ENCODE measurements at places on chromosomes 5 and 9.

DNA sequence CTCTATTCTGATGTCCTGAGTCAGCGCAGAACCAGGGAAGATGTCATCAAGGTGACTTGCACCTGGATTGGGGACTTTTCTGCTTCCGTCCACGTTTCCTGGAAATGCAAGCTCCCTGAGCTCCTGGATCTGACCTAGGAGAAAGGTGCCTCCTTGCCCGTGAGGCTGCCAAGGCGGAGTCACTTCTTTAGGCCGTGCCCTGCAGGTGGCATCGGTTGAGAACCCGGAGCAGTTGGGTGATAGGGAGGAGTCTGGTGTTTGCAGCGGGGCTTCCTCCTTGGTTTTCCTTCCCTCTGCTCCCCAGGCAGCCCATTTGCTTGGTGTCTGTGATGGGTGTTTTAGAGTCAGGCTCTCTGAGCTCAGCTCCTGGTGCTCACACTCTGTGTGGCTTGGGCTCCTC lies 15.2 kb downstream of the NANS start:
- peak; percentile 43 for DNase-seq

DNA sequence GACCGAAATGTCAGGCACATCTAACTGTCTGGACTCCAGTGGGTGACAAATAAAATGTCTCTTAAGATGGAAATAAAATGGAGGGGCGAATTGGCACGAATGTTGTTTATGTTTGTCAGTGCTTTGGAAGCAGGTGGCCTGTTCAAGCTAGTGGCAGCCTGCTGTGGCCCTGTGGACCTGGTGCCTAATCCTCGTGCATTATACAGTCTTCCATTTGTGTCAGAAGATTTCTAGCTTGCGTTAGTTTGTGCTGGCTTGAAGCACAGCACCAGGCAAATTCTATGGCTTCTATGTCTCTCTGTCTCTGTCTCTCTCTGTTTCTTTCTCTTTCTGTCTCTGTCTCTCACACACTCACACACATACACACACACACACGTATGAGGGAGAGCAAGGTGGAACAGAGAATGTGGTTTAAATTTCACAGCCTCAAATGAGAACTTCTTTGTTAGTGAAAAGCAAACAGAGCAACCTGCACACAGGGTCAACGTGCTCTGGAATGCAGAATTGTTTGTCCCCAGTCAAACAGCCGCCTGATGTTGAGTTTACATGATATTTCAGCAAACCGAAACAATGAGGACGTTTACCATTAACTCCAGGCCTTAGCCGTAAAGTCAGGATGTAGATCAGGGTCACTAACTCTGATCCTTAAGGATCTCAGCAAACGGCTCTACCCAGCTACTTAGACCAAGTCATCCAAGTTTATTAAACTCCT lies 39.0 kb upstream of the CD180 start:
- no peak for DNase-seq

DNA sequence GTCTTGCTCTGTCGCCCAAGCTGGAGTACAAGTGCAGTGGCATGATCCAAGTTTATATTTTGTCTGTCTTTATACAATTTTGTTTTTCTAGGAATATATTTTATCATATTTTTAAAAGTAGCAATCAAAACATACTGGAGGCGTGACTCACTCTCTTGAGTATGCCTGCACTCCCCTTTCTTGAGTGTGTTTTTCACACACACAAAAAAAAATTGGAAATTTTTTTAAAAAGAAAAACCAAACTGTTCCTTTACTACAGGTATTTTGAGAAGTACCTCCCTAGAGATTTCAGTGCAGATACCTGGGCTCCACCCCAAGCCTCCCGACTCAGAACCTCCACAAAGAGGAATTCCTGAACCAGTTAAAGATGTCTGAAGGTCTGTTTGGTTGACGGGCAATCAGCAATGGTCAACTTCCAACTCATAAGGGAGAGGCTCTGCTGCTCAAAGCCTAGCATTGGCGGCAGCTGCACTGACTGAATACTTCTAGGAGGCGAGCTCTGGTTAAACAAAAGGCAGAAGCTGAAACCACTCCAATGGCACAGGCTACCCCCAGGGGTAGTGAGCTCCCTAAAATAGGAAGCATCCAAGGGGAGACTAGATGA lies 27.4 kb downstream of the PDE6A start:
- no peak for DNase-seq

DNA sequence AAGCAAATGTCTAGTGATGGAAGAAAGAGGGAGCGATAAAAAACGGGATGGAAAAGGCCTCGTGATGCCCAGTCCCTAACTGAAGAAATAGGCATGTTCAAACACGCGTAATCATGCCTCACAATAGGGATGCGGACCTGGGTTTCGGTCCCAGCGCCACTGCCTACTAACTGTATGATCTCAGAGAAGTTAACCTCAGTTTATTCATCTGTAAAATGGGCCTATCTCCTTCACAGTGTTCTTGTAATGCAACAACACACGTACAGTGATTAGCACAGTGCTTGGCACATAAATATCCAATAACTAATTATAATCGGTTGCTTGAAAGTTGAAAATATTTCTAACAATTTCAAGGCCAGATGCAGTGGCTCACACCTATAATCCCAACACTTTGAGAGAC lies 181.8 kb downstream of the FANCC start:
- no peak for DNase-seq

GRCh38 chr9:16668734-16669295 lies 201.7 kb downstream of the BNC2 start:
- DNase-seq, result no peak

DNA sequence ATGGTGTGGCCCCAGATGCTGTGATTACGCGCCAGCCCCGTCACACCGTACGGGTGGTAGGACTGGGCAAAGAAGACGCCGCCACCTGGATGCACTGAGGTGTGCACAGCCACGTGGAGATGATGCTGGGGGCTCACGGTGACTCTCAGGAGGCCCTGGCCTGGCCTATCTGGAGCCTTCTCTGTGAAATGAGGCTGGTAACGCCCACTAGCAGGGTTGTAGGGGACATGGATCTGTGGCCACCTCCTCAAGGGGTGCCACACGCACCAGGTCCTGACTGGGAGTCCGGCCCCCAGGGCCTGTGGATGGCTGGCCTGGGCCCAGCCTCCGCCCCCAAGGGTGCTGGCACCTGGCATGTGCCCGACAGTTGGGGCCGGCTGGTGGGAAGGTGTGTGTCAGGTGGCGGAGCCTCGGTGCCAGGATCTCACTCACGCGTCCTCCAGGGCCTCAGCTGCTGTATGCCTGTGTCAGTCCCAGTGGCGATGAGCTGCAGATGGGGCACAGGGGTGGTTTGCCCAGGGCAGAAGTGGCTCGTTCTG lies 32.4 kb downstream of the NEK6 start:
- DNase-seq, result no peak

- DNase-seq, result no peak
Observed at GRCh38 chr9:124635285-124635684, 128.1 kb upstream of the NR5A1 start.

GRCh38 chr9:37217161-37217560 lies 96.8 kb downstream of the ZCCHC7 start:
- no peak for DNase-seq

- DNase-seq, result peak; percentile 97
Observed at GRCh38 chr5:62000646-62001045, 305.4 kb upstream of the KIF2A start.

- no peak for DNase-seq
Observed at GRCh38 chr9:40907657-40908624, 220.5 kb downstream of the FOXD4L6 start.

GRCh38 chr9:135526730-135527571 lies 5.7 kb downstream of the LCN1 start:
- DNase-seq, result no peak

DNA sequence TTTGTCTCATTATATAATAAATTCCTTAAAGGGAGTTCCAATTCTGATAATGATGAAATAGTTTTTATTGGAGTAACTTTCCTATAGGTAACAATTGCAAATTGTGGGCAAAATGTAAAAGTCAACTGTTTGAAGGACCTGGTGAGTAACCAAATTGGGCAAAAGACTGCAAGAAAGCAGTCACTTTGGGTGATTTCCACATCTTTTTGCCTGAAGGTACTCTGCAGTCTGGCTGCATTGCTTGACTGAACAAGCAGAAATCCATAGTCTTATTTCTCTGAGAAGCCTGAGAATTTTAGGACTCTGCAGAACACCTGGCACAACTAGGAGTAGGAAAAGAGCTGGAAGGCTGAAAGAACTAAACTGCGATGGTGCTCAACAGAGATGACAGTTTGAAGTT lies 114.9 kb downstream of the HOMER1 start:
- DNase-seq, result no peak

DNA sequence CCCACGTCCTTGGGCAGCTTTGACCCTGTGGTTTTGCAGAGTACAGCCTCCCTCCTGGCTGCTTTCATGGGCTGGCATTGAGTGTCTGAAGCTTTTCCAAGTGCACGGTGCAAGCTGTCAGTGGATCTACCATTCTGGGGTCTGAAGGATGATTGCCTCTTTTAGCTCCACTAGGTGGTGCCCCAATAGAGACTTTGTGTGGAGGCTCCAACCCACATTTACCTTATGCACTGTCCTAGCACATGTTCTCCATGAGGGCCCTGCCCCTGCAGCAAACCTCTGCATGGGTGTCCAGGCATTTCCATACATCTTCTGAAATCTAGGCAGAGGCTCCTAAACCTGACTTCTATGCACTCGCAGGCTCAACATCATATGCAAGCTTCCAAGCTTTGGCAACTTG lies 644.2 kb upstream of the CDH9 start:
- no peak for DNase-seq

DNA sequence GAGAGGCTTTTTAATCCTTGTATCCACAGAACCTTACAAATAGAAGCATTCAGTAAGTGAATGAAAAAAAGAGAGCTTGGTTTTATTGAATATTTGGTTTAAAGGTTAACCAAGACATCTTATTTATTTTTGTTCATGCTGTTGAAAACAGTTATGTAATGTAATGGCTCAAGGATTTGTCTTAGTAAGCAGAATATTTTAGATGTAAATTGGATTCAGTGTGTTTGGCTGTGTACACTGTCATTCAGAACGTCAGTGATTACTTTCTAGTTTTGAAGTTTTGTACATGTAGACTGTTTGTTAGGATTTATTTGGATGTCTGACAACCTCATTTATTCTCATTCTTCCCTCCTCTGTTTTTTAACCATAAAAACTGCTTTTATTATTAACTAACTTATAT lies 31.3 kb downstream of the KCNN2 start:
- no peak for DNase-seq

- DNase-seq, result no peak
Observed at GRCh38 chr9:137331929-137332328, 29.9 kb upstream of the NRARP start.

DNA sequence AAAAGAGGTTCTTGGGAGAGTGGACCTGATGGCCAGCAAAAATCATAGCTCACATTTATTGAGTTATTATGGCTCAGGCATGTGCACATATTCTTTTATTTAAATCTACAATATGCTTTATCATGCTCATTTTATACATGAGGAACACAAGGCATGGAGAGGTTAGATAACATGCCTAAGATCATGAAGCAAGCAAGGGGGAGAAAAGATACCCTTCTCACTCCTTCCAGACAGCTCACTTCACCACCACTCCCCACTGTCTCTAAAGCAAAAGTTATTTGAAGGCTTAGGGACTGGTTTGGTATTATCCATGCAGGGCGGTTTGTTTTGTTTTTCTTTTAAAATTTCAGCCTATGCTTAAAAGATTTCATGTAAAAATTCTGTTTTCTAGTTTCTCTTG lies 59.0 kb upstream of the PDE8B start:
- no peak for DNase-seq

DNA sequence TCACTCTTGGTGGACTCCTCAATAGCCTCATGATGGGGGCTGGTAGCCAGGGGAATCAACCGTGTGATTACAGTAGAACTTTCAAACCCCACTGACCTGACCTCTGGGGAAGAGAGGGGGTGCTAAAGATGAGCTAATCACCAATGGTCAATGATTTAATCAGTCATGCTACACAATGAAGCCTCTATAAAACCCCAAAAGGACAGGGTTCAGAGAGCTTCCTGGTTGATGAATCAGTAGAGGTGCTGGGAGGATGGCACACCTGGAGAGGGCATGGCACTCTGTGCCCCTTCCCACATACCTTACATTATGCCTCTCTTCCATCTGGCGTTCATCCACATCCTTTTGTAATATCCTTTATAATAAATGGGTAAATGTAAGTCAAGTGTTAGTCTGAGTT lies 8.9 kb upstream of the SH3TC2 start:
- DNase-seq, result no peak

GRCh38 chr5:4419281-4419680 lies 720.8 kb upstream of the ADAMTS16 start:
- no peak for DNase-seq

GRCh38 chr5:26245321-26245720 lies 793.1 kb downstream of the CDH9 start:
- DNase-seq, result no peak

Data from LNCaP clone FGC (cell line).